ENCODE measurements at places on chromosomes 5 and 9.

DNA sequence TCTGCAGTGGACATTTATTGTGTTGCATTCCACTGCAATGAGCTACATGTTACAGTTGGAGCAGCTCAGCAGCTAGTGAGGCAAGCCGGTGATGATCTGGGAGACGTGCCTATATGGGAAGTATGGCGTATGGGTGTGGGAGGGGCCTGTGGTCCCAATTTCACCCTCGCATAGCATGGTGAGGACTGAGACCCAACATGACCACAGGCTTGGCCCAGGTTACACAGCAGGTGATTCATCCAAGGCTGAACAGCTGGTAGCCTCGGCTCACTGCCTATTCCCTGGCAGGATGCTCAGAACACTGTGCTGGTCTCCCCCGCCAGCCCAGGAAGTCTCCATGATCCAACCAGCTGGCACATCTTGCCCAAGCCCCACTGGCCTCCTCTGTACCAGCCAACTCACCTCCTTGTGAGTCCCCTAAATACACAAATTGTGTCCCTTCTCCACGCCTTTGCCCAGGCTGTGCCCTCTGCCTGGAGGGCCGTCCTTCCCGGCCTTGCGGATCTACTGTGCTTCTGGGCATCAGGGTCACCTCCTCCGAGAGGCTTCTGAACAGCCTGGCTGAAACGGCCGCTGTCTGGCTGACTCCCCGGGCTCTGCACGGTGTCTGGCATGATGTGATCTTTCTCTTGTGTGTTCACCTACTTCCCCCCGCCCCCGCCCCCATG, 81.4 kb downstream of the NSUN2 start:
- no peak for ATAC-seq

- no peak for ATAC-seq
Observed at GRCh38 chr9:116175614-116176013, 22.0 kb downstream of the PAPPA start.

DNA sequence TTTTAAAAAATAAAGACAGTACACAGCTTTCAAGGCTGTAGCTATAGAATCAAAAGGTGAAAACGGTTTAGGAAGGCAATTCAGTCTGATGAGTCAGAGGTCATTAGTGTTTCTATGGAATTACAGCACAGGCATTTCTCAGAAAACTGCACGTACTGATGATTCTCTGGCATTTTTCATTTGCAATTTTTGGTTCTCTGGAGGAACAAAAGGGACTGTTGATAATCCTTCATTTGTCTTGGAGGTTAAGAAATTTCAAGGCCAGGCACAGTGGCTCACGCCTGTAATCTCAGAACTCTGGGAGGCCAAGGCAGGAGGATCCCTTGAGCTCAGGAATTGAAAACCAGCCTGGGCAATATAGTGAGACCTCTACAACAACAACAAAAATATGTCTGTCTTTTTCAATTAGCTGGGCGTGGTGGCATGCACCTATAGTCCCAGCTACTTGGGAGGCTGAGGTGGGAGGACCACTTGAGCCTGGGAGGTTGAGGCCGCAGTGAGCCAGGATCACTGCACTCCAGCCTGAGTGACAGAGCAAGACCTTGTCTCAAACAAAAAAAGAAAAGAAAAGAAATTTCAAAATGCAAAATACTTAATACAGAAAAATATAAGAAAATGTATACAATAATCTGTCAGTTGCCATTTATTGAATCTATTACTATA, 27.3 kb downstream of the NR6A1 start:
- ATAC-seq, result peak; percentile 69

- ATAC-seq, result 0 out of 3 replicates have a peak, but pooled peaks have one; percentile 30
Observed at GRCh38 chr9:11086561-11086960, 473.8 kb upstream of the PTPRD start.

DNA sequence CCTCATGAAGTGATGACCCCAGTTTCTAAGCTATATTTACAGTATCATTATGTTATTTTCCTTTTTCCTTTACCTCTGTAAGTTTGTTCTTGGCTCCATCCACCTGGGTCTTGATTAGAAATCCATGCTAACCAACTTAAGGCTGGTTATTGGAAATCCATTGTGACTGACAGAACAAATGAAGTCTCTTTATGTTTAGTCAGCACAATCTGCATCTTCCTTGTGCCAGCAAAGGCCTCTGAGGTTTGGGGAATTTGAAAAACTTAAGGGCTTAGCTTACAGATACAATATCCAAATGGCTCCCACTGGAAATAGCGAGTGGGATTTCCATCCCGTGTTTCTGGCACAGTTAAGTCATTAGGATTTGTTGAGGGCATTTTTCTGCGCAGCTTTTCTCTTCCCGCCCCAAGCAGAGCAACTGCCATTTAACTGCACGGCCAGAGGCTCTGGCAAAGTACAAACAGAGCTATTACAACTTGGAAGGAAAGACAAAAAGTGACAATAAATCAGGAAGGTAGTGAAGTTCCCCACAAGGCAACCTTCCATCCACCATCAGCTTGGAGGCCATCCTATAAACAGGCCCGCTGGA, 64.2 kb downstream of the DCP2 start:
- no peak for ATAC-seq

- no peak for ATAC-seq
Observed at GRCh38 chr9:137117269-137117731, 2.8 kb upstream of the DPP7 start.

DNA sequence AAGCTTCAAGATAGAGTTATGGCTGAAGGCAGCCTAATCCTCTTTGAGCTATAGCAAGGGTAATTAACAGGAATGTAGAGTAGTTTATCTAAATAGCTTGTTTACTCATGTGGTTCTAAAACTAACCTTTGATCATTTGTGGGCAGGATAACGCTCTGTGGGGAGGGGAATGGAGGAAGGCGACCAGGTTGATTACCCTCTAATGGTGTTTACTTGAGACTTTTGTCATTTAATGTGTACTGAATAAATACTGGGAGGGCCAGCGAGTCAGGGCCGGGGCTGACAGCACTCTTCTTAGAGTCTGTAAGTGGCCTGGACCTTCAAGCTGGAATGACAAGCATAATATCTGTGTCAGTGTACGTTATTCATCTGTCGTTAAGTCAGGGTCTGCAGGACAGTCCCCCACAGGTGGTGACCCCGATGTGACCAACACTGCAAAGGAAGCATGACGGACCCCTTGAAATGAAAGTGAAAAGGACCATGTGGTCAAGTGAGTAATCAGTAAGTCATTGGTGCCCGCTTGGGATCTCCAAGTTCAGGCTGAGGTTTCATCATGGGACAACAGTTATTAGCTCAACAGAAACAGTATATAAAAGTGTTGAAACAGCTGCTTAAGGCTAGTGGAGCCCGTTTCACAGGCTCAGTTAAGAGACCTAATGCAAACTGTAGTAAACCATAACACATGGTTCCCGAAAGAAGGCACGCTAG, 162.6 kb downstream of the CPLANE1 start:
- ATAC-seq, result no peak

DNA sequence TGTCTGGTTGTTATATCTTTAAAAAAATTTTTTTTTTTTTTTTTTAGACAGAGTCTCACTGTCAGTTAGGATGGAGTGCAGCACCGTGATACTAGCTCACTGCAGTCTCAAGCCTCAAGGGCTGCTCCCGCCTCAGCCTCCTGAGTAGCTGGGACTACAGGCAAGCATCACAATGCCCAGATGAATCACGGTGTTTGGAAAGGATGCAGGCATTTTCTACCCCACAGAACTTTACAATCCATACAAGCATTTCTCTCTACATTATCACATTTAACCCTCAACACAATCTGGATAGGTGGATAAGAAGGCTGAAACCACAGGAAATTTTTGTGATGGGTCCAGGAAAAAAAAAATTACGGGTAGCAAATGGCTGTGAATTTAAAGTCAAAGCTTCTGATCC, 5.8 kb upstream of the PCA3 start:
- no peak for ATAC-seq

DNA sequence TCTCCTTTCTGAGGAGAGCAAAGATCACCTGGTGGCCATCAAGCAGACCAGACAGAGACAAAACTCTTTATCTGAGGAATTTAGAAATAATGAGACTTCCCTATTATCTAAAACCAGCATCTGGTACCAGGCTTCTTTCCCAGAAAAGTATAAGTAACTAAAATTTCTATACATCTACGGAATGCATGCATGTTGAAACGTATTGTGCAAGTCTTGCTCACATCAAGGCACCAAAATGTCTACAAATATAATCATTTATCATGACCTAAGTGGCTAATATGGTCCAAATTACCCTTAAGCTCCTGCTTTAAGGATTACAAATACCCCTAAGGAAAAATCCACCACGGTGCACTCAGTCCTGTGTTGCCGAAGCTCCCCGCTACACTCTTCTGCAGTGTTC, 286.3 kb downstream of the CDH18 start:
- no peak for ATAC-seq

DNA sequence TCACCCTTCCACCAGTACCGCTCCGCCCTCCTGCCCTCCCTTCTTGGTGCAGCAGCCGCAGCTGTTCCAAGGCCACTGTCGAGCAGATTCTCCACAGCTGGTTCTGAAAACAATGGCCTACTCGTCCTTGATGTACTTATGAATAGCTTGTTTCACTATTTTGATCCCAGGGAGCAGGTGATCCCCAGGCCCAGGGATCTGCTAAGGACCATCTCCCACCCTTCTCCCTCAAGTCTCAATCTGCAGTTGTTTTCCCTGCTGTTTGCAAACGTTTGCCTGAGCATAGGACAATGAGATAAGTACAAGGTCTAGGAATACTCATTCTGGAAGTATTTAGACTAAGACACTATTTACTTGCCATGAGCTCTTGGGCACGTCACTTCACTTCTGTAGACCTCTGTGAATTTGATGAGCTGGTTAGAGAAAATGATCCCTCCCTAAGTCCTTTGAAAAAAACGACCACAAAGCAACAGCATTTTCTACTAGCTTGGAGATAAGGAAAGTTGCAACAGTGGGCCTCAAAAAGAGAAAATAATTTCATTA, 1.8 kb downstream of the LURAP1L start:
- peak; percentile 28 for ATAC-seq

GRCh38 chr5:107157809-107158208, 512.9 kb downstream of the EFNA5 start:
- ATAC-seq, result no peak

DNA sequence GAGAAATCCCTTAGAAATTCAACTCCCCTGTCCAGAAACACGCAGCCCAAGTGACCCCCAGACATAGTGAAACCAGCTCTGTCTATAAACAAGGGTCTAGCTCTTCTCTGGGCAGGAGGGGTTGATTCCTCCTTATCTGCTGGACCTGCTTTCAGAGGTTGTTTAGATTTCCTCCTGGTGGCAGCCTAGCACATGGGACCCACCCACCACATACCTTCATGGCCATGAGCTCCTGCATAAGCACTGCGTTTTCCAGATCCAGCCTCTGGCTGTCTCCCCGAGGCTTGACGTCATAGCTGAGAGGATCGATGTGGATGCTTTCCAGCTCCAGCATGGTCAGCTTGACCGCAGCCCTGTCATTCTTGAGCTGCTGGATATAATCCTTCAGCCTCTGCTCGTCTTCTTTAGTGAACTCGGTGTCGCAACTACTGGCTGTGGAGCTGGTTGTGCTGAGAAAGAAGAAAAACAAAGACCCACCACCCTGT, 77.0 kb downstream of the DCP2 start:
- no peak for ATAC-seq

- ATAC-seq, result no peak
Observed at GRCh38 chr5:165157219-165157618, 1651.8 kb downstream of the MAT2B start.

DNA sequence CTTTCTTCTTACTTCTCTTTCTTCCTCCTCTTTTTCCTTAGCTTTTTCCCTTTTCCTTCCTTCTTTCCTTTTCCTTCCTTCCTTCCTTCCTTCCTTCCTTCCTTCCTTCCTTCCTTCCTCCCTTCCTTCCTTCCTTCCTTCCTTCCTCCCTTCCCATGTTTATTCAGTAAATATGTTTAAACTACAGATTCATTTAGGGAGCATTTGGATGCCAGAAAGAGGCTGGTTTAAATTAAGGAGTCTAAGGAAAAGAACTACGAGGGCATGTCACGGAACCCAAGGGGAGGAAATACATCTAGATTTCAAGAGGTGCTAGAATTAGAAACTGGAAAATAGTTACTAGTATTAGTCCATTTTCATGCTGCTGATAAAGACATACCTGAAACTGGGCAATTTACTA, 320.0 kb upstream of the ARRDC3 start:
- no peak for ATAC-seq

DNA sequence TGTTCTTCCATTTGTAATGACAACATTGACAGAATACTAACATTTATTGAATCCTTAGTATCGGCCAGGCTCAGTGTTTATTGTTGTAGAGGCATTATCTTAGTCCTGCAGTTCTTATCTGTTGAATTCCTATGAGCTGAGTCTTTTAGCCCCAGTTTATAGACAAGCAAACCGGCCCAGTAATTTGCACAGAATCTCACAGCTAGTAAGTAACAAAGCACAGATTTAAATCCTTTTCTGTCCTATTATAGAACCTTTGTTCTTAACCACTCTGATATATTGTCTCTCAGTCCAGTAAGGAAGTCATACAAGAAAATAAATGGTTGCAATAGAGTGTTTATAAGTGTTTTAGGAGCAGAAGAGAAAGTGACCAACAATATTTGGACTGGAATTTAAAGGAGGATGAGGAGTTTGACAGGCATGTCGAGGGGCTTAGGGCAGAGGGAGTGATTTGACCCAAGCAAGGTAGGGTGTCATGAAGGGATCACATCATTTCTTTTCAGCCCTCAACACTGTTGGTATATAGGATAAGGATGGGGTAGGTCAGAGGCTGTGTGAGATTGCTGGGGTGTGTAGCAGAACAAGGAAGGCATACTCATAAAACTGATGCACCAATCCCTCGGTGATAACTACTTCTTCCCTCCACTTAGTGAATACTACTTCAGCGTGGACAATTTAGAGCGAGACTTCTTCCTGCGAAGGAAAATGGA, 39.5 kb downstream of the LARP1 start:
- no peak for ATAC-seq

DNA sequence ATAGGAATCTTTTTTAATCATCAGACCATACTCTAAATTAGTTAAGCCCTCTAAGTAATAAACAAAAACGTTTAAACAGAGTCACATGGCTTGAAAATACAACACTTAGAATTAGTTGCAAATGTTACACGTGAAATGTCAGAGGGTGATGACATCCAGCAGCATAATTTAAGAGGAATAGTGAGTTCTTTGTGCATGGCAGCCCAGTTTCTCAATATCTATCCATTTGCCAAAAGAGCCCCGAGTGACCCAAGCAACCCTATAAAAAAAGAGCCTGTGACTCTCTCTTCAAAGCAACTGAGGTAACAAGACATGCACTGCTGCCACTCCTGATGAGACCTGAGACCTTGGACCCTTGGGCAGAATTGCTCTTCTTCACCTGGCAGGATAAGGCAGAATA, 96.9 kb upstream of the RASA1 start:
- no peak for ATAC-seq

GRCh38 chr5:176902911-176903664, 3.9 kb upstream of the HK3 start:
- ATAC-seq, result no peak
